ENCODE measurements at places on chromosomes 16 and 17.
A peak's percentile ranks its signal among the peaks of the same experiment; 100 is the strongest.

DNA sequence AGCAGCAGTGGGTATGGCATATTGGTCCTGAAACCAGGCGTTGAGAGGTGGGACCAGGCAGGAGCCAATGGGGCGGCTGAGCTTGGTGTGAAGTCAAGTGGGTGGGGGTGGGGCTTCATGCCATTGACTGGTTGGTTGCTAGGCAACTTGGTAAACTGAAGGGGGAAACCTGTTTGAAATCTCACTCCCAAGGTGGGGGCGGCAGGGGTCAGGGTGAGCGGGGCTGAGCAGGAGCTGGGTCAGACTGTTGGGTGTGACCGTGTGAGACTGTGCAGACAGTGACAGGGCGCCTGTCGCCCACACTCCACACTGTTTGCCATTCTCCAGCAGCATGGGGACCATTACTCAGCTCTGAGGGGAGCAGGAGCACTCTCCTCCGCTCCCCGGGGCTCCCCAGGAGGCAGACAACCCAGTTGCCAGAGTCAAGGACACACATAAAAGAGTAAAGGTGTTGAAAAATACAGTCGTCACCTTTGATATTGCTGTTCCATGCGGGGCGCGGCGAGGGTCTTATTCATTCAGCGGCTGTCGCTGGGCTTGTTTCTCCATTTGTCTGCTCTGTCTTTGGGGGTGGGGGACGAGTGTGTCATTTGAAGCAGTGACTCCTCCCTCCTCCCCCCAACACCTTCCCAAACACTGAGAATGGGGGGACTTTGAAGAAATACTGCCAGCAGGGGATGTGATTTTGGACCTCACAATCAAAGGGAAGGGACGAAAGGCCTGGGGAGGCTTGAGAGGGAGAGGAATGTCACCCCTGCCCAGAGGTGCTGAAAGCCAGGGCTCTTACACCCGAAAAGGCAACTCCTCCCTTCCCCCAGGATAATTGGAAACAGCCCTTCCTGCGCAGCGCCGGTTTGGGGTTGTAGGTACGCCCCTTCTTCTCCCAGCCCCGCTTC is 1.2 kb upstream of the EFNB3 start:
- no peak for DNase-seq

DNA sequence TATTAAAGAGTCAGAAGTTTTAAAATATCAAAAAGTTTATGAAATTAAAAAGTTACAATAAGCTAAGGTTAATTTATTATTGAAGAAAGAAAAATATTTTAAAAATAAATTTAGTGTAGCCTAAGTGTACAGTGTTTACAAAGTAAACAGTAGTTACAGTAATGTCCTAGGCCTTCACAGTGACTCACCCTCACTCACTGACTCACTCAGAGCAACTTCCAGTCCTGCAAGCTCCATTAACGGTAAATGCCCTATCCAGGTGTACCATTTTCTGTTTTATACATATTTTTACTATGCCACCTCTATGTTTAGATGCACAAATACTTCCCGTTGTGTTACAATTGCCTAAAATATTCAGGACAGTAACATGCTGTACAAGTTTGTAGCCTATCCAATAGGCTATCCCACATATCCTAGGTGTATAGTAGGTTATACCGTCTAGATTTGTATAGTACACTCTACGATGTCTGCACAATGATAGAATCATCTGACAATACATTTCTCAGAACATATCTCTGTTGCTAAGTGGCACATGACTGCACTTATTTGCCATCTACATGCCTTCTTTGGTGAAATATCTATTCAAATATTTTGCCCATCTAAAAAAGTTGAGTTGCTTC is 67.2 kb upstream of the WSB1 start:
- DNase-seq, result no peak

GRCh38 chr16:84940670-84941551 is 70.4 kb downstream of the ZDHHC7 start:
- DNase-seq, result no peak

DNA sequence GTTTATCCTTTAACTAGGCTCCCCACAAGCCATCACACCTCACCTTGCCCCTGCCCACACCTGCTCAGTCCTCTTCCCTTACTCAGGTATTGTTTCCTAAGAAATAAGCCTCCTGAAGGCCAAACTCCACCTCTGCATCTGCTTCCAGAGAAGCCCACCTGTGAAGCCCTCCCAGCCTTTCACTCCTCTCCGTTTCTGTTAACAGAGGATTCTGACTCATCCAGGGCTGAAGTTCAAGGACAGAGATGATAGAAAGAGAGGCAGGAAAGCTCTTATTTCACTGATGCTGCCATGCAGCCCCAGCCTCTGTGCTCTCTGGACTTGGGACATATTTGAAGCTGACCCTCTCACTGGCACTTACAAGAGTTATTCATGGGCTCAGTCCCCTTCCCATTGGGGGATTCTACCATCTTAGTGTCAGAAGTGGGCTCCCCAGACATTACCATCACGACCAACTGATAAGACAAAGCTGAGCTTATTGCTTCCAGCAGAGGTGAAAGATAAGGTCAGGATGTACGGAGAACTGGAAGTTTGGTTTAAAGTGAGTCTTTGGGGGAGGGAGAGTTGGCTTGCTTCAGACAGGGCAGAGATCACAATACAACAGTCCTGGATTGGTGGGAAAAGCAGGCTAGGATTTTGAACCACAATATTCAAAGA is 35.3 kb upstream of the XYLT2 start:
- DNase-seq, result no peak

GRCh38 chr16:55526441-55526840 is 17.6 kb downstream of the LPCAT2 start:
- no peak for DNase-seq

DNA sequence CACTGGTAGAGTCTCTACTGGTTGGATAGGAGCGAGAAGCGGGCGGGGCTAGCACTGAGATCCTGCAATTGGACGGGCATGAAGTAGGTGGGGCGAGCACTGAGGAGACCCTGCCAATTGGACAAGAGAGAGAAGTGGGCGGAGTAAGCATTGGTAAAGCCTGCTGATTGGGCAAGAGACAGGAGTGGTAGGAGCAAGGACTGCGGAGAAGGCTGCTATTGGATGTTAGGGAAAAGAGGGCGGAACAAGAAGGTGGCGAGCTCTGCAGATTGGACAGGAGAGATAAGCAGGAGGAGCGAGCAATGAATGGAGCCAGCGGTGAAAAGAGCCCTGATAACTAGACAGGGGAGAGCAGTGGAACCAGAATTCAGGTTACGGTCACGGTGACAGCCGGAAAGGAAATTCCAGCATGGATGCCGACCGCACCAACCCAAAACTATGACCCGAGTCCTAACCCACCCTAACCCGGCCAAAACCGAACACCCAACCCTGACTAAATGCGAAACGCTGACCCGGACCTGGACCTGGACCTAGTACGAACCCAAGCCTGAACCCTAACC is 4.8 kb downstream of the SCGB1C2 start:
- no peak for DNase-seq

DNA sequence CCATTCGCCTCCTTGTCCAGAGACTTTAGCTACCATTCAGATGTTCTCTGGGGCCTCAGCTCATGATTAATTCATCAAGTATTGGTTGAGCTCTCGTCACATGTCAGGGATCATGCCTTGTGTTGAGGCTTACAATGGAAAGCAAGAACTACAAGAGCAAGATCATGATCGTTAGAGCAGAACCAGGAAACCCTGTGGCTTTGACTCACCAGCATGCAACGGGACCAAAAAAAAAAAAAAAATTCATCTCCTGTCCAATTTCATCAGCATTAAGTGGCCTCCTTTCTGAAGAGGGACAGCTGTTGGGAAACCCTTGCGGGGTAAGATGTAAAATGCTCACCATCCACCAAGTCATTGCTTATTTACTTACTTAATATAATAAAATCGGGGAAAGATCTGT is 12.1 kb upstream of the USP10 start:
- peak; percentile 30 for DNase-seq

- no peak for DNase-seq
These were observed 91.5 kb downstream of the SPAG9 start for GRCh38 chr17:51029142-51029541.

- no peak for DNase-seq
These were observed 29.2 kb downstream of the TMC5 start for GRCh38 chr16:19446886-19447285.

DNA sequence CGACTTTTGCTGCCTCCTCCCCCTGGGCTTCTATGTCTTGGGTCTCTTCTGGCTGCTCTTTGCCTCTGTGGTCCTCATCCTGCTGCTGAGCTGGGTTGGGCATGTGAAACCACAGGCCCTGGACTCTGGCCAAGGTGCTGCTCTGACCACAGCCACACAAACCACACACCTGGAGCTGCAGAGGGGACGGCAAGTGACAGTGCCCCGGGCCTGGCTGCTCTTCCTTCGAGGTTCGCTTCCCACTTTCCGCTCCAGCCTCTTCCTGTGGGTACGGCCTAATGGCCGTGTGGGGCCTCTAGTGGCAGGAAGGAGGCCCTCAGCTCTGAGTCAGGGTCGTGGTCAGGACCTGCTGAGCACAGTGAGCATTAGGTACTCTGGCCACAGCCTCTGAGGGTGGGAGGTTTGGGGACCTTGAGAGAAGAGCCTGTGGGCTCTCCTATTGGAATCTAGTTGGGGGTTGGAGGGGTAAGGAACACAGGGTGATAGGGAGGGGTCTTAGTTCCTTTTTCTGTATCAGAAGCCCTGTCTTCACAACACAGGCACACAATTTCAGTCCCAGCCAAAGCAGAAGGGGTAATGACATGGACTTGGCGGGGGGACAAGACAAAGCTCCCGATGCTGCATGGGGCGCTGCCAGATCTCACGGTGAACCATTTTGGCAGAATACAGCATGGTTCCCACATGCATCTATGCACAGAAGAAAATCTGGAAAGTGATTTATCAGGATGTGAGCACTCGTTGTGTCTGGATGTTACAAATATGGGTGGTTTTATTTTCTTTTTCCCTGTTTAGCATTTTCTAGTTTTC is 2.3 kb downstream of the GP1BA start:
- no peak for DNase-seq
